ENCODE measurements at places on chromosomes 6 and 20.

DNA sequence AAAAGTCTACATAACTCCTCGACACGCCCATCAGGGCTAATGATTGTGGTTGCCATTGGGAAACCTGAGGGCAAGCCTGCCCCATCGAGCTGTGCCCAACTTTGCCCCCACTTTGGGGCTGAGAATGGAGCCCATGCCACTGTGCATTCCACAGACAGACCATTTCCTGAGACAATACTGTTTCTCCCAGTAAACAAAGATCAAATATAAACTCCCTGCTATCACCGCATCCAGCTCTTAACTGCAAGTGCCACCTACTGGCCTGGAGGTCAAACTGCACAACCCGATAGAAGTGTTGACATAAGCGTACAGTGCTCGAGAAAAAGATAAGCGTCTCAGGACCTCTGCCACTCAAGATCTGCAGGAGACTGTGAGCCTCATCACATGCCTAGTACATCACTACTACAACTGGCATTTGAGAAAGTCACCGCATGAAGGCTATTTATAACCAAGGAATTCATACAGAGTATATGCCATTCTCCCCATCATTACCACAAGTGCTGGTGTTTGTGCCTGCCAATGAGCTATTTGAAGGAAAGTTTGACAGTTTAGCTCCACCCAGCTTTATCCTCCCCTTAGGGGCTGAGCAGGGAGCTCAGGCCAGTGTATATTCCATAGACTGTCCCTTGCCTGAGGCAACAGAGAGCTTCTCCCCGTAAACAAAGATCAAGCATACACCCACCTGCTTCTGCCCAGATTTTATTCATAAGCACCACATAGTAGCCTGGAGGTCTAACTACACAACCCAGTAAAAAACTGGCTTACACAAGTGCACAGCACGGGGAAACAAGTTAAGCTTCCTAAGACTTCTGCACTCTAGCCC lies 4.5 kb upstream of the DEFB126 start:
- peak; percentile 27 for DNase-seq

DNA sequence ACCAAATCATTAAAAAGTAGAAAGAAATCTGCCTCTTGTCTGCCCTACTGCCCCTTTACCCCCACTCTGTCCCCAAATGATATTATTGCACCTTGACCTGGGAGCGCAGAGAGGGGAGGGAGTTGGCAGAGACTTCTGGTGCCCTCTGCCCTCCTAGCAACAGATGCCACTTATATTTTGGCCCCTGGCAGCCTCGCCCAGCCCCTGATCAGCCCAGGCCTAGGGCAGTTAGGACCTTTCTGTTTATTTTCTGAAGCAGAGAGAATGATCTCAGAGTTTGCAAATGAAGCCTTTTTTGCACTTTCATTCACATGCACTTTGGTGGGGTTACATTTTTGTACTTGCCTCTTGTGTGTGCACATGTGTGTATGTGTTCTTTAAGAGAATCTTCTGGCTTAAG lies 8.4 kb upstream of the SGK2 start:
- no peak for DNase-seq

DNA sequence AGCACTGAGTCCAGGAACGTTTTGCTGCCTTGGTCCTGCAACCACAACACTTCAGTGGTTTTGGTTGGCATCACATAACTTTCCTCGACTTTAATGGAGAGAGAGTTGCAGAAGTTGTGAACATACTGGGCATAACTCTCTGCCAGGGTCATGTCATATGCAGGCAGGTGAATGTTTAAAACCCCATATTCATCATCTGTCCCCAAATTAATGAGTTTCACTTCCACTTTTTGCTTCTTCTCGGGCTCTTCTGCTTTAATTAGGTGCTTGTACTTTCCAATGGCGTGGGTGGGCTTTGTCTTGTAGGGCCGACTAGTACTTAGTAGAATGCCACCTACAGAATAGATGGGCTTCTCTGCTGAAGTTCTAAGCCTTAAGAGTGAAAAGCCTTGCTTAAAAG lies 45.2 kb upstream of the TFAP2A start:
- no peak for DNase-seq

DNA sequence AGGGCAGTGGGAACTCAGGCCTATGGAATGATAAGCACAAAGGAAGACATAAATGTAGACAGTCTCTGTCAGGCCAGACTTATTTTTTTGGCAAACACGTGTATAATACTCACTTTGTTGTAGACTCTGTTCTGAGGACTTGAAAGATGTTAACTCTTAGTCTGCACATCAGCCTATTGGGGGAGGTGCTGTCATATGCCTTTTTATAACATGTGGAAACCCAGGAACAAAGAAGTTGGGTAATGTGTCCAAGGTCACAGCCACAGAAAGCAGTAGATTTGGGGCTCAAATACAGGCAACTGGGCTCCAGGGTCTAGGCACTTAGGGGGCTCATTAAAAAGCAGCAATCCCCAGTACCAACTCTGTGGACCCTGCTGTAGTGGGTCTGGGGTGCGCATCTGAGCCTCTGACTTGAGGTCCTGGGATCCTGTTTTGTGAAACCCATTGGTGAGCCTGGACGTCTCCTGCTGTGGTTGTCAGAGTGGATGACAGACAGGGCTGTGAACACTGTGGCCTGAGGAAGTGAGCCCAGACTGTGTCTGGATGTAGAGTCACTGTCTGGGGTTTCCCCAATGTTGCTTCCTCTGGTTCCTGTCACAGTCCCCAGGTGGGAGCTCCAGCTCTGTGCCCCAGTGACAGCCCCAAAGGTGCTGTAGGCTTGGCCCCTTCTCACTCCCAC lies 50.0 kb downstream of the CDH26 start:
- no peak for DNase-seq

- DNase-seq, result peak; percentile 24
Observed at GRCh38 chr6:148441454-148441911, 98.8 kb downstream of the SASH1 start.

DNA sequence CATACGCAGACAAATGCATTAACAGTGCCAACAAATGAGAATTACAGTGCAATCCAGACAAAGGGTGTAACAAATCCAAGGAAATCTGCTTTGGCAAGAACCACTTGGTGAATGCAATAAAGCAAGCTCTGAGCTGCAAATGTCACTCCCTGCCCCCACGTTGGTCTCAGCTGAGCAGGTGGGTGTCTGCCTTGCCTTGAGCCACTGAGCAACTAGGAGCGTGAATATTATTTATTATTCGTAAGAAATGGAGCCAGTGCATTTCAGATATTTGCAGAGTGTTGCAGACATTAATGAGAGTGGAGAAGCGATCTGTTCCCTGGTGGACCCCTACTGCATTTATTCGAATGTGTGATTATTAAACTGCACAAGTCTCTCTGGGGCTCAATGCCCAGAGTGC lies 36.6 kb upstream of the F13A1 start:
- DNase-seq, result no peak

GRCh38 chr20:20744170-20744725 lies 31.8 kb upstream of the RALGAPA2 start:
- DNase-seq, result no peak

GRCh38 chr6:4613381-4613780 lies 162.8 kb upstream of the CDYL start:
- DNase-seq, result no peak

- DNase-seq, result no peak
Observed at GRCh38 chr6:162026843-162027242, 700.7 kb downstream of the PRKN start.

GRCh38 chr6:54134935-54135334 lies 23.7 kb downstream of the MLIP start:
- no peak for DNase-seq

Data from stimulated activated CD4-positive, alpha-beta T cell treated with anti-CD3 and anti-CD28 coated beads, Interleukin-15, amount 100 ng/mL, for 24 hours (primary cell).